Cerebellar nuclear complex (tissue), 1 donor: ENCODE measurements at places on chromosomes 5 and 9.

DNA sequence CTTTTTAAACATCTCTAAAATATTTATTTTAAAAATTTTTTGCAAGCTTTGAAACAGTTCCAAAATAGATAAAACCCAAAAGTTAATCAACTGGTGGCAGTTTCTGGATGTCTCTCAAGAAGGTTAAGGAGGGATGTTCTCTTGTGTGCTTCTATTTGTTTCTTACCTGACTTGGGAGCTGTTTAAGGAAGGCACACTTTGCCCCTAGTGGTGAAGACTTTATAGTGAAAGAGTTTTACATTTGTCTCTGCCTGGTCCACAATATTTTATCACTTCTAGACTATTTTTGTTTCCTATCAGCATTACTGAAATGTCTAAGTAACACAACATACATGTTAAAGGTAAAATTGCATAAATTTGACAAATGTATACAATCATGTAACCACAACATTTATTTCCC, 552.8 kb downstream of the SEMA5A start:
- DNase-seq, result no peak

DNA sequence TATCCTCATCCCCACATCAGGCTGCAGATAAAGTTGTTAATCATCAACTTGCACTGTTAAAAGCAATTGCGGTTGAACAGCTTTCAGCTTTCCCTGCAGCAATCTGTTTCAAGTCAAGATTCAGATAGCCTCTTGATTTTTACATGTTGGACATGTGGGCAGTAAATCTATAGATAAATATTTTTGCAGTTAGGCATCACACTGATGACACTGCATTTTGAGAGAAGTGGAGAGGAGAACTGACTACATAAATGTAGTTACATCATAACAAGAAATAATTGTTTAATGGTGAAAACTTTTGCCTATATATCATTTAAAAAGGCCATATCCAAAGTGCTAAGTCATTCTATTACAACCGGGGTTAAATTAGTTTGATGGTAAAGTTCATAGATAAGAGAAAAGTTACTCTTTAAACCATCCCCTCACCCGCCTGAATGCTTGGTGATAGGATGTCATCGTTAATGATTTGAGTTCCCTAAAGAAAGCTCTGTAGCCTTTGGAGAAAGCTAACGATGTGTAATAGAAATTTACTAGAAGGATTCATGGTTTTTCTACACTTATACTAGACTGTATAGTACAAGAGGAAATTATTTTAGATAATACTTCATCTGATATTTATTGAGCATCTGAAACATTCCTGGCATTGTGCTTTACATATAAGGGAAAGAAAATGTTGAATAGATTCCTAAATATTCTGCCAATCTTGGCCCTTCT, 30.8 kb upstream of the ALDH1A1 start:
- no peak for DNase-seq

DNA sequence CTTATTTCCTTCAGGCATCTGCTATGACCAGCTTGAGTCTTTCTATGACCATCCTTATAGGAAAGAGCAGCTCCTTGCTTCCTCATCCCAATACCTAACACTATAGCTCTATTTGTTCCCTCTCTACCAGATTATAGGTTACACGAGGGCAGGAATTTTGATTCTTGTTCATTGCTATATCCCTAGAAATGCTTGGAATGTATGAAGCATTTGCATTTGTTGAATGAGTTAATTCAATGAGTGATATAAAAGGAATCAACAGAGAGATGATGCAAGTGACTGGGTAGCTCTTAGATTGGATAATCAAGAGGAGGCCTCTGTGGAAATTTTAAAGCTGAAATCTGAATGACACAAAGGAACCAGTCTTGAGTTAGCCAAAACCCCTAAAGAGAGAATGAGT, 13.9 kb downstream of the ZCCHC9 start:
- no peak for DNase-seq

DNA sequence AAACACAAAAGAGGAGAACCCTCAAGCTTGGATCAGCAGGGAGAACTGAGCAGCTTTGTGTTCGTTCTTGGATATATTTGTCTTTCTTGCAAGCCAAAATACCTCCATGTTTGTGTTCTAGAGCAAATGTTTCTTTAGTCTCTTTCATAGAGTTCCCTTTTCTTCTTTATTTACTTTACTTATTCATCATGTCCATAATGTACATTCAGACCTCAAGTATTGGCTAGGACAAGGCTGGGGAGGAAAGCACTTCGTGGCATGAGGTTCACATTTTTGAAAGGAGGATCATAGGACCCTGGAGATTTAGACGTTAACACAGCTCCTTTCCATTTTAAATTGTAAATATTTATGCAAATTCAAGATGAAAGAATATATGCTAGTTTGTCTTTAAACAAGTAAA, 590.2 kb upstream of the MEF2C start:
- DNase-seq, result no peak

DNA sequence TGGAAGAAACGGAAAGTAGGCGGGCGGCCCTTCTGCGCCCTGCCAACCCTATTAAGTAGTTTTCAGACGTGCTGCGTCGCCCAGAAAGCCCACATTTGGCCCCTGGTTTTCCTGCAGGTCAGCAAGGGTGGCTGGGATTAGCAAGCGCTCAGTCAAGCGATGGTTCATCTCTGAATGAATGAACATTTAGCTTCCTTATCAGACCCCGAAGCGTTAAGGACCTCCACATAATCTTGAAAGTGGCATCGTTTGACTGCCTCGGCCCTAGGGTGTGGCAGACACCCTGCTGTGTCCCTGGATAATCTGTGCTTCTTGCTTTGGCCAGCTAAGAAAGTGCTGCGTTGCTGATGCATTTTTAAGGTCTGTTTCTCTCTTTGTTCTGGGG, 684 bp downstream of the TOR1B start:
- no peak for DNase-seq
